ENCODE measurements at places on chromosomes 7 and 10.

DNA sequence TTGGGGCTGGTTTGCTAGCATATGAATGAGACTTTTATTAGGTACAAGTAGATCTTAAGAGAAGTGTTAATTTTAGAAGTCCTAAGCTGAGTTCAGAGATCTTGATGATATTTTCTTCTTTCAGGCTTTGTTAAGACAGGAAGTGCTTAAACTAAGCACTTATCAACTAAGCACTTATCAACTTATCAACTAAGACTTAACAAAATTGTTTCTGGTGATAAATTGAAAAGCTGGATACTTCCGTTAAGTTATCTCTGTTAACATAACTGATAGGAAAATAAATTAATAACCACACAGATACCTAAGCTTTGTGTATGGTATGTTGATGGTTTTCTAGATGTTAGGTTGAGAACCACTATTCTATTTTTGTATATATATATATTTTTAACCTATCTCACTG, 113.7 kb downstream of the PHTF2 start:
- DNase-seq, result no peak

DNA sequence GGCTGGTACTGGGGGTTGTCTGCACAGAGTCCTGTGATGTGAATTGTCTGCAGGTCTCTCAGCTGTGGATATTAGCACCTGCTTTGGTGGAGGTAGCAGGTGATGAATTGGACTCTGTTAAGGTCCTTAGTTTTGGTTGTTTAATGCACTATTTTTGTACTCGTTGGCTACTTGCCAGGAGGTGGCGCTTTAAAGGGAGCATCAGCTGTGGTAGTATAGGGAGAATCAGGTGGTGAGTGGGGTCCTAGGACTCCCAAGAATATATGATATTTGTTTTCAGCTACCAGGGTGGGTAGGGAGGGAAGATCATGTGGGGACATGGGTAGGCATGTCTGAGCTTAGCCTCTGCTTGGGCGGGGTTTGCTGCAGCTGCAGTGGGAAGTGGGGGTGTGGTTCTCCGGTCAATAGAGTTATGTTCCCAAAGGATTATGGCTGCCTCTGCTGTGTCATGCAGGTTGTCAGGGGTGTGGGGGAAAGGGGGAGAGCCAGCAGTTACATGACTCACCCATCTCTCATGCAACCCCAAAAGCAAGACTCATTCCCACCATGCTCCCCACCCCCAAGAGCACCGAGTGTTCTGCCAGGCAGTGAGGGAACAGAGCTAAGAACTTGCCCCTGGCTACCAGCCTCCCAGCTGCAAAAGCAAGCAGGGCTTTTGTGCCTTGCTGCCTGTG, 53.7 kb upstream of the ZNF273 start:
- no peak for DNase-seq

GRCh38 chr10:73965890-73966768, 31.8 kb upstream of the VCL start:
- no peak for DNase-seq

DNA sequence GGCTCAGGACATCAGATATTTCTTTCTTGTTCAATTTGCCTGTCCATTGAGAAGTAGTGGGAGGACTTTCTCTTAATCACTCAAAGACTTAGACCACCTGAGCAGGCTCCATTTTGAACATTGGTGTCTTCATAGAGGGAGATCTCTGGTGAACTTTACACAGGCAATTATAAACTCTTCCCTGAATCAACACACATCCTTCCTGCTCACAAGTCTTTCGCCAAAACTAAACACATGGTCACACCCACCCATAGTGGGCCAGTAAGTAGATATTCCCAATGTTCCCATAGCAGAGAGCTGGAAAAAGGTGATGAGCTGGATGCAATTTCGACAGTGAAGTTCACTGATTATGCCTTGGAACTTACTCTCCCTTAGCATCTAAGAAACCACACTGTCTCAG, 8.2 kb upstream of the MACC1 start:
- DNase-seq, result no peak

GRCh38 chr7:90892213-90892612, 296.1 kb downstream of the CDK14 start:
- DNase-seq, result no peak

- DNase-seq, result no peak
These were observed 9.2 kb downstream of the BNIP3 start for GRCh38 chr10:131972474-131973071.

GRCh38 chr7:128103498-128104107, 72.4 kb upstream of the LRRC4 start:
- DNase-seq, result no peak

DNA sequence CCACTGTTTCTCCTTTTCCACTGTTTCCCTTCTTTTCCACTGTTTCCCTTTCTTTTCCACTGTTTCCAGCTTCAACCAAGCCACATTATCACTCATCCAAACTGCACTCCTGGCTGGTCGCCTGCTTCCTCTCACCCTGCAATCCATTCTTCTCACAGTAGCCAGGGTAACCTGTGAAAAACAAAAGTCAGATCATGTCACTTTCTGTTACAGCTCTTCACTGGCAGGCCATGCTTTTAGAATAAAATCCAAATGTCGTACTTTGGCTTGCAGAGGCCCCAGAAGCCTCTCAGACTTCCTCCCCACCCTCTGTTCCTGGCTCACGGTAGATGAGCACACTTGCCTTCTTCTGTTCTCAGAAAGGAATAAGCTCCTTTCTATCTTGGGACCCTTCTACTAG, 33.9 kb downstream of the STARD3NL start:
- no peak for DNase-seq

GRCh38 chr7:155586843-155587440, 40.6 kb upstream of the CNPY1 start:
- no peak for DNase-seq

GRCh38 chr10:47190301-47190700, 109.7 kb upstream of the GDF10 start:
- DNase-seq, result no peak

DNA sequence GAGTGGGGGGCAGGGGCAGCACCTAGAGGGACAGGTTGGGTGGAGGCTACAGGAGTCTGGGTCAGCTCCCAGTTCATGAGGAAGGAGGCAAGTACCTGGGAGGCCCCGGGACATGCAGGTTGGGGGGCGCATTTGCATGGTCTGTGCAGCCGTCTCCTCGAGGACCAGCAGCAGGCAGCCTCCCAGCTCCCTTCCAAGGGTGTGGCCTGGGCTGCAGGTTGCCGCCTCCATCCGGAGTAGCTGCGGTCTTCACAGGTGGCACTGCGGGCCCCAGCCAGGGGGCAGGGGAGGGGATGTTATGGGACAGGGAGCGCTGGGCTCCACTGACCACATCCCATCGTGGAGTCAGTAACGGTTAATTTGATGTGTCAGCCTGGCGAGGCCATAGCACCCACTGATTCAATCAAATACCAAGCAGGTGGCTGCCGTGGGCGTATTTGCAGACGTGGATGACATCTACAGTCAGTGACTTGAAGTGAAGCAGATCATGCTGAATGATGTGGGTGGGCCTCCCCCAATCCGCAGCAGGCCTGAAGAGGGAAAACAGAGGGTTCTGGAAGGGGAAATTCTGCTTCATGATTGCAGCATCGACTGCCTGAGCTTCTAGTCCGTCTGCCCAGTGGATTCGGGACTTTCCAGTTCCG, 81.6 kb downstream of the PRKAG2 start:
- peak; percentile 68 for DNase-seq

- DNase-seq, result no peak
These were observed 17.5 kb upstream of the CHST15 start for GRCh38 chr10:124110882-124111281.

GRCh38 chr10:95187617-95188016, 6.4 kb upstream of the ACSM6 start:
- DNase-seq, result no peak

DNA sequence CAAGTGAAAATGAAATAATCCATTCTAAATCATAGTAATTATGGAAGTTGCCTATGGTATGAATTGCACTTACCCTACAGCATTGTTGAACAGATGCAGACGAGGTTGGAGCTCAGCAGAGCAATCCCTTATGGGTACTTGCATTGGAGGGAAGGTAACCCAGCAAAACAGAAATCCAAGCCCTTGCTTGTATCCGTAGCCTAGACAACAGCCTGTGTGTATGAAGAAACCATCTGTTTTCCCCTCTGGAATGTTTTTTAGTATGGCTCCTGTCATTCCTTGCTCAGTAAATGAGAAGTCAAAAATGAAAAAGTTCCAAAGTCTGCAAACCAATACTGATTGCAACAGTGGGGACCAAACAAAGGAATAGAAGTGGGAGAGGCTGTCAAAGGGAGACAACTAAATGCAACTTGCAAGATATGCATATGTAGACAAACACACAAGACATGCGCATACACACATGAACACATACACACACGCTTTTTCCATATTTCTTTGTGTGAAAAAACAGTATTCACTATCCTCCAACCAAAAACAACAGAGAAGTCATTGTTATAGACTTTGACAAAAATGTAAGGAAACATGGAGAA, 260.8 kb downstream of the DYNC1I1 start:
- DNase-seq, result no peak

GRCh38 chr7:148245381-148245780, 345.2 kb upstream of the C7orf33 start:
- DNase-seq, result no peak

DNA sequence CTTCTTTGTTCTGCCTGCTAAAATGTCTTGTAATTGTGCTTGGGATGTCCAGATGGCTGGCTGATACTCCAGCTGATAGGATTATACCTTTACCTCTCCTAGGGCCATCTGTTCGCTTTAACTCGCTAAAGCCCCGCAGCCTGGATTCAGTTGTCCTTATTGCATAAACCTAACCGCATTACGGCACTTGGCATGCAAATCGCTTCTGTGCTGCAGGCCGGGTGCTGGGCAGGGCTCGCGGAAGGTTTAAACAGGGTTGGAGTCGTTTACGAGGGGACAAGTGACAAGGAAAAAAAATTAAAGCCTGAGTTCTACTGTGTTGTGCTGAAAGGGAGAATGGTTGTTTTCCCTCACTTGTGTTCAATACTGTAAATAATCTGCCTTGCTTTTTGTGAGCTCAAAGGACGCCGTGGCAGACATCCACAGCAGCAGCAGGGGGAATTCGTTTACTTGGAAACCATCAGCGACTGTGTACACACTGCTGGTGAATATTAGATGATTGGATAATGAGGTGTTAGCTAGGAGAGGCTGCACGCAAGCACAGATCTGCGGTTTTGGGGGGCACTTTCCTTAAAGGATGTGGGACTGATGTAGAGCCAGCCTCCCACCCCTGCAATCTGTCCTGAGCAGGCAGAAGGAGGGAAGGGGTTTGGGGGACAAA, 93.0 kb downstream of the EBF3 start:
- no peak for DNase-seq

- DNase-seq, result no peak
These were observed 381.2 kb upstream of the SORCS1 start for GRCh38 chr10:107545717-107546116.

GRCh38 chr7:74061840-74062539, 21.6 kb upstream of the LIMK1 start:
- DNase-seq, result peak; percentile 36

GRCh38 chr7:140624392-140625191, 16.0 kb downstream of the DENND2A start:
- DNase-seq, result no peak

DNA sequence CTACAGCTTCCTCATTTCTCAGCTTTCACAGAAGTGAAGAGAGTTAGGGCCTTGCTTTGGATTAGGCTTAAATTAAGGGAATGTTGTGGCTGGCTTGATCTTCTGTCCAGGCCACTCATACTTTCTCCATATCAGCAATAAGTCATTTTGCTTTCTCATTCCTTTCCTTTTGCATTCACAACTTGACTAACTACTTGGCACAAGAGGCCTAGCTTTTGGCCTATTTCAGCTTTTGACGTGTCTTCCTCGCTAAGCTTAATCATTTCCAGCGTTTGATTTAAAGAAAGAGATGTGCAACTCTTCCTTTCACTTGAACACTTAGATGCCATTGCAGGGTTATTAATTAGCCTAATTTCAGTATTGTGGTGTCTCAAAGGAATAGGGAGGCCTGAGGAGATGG, 712.0 kb downstream of the INHBA start:
- no peak for DNase-seq

DNA sequence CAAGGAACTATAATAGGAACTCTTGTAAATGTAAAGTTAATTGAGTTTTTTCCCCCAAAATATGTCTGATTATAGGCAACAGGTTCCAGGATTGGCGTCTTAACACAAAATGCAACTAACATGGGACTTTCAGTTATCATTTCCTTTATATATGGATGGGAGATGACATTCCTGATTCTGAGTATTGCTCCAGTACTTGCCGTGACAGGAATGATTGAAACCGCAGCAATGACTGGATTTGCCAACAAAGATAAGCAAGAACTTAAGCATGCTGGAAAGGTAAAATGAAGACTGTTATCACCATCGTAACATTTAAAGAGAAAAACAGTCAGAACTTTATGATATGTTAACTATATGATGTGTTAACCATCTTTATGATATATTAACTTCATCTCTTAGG, 63.7 kb downstream of the SP8 start:
- no peak for DNase-seq

DNA sequence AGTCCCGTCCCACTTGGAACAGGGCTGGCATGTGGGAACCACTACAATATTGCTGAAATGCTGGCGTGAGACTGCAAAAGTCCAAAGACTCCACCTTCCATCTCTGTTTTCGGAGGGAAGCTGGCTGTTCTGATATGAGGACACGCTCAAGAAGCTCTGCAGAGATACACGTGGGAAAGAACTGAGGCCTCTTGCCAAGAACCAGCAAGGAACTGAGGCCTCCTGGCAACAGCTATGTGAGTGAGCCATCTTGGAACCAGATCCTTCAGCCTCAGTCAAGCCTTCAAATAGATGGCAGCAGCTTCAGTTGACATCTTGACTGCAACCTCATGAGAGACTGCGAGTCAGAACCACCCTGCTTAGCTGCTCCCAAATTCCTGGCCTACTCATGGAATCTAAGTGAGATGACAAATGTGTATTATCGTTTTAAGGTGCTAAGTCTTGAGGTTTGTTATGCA, 30.8 kb downstream of the SGMS1 start:
- no peak for DNase-seq

- no peak for DNase-seq
These were observed 145.3 kb upstream of the PRSS1 start for GRCh38 chr7:142603870-142604448.

GRCh38 chr10:113958631-113959382, 84.9 kb upstream of the ADRB1 start:
- DNase-seq, result no peak

DNA sequence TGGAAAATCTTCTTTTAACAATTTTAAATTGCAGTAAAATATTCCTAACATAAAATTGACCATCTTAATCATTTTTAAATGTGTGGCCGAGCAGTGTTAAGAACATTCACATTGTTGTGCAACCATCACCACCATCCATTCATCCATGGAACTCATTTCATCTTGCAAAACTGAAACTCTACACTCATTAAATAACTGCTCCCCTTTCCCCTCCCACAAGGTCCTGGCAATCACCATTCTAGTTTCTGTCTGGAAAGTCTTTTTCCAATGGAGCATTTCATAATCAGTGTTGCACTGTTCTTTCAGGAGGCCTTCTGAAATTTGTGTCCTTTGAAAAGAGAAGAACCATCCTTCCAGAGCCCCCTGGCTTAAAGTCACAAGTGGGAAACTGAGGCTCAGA, 233.1 kb downstream of the PLXNA4 start:
- DNase-seq, result no peak

DNA sequence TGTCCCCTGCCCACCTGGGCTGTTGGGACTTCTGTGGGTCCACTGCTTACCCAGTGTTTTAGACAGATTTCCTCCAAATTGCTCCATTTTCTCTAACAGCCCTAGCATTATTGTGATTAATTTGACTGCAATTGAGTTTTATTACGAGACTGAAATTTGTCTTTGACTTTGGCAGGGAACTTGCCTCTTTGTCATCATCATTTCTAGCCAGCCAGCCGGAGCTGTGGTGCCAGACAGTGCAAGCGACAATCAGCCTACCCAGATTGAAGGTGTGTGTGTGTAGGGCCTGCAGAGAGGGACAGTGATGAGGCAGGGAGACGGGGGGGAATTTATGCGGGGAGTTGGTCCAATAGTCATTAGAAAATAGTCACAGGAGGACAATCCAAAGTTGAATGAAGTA, 743.0 kb downstream of the NRG3 start:
- no peak for DNase-seq

All from activated T-helper 1 cell treated with anti-CD3 and anti-CD28 coated beads, Interleukin-2, amount 50 U/mL, for 16 hours (primary cell).